ENCODE measurements at places on chromosomes 16 and 17. TPM values are rescaled to one million over a fixed set of nuclear protein-coding genes. Genes with fewer than 3 reads are reported as not detected.

DNA sequence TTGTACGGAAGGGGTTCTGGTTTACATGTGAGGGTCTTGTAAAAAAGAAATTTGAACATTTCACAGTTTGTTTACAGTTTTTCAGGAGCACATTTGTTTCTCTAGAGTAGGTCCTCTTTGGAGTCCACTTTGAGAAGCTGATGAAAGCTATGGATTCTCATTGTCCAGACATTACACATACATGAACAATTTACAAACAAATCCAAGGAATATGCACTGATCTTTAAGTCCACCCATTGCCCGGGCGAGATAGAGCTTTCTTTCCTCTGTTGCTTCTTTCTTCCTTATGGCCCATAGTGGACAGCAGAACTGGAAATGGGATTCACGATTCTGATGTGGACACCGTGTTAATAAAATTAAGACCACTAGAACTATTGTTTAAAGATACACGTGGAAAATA, 1.9 kb downstream of the DCAF7 start:
- H3K27me3 ChIP-seq, result no peaks in the 10 kb centered on the region
- no peak for DNase-seq
- H3K36me3 ChIP-seq, result peaks cover 4% of the 10 kb centered on the region

GRCh38 chr16:74111456-74111982, 185.1 kb upstream of the PSMD7 start:
- H3K4me1 ChIP-seq, result no peaks in the 10 kb centered on the region
- DNase-seq, result no peak
- H3K4me3 ChIP-seq, result no peak overlapping the region
- H3K36me3 ChIP-seq, result no peaks in the 10 kb centered on the region
- H3K27ac ChIP-seq, result no peak overlapping the region

DNA sequence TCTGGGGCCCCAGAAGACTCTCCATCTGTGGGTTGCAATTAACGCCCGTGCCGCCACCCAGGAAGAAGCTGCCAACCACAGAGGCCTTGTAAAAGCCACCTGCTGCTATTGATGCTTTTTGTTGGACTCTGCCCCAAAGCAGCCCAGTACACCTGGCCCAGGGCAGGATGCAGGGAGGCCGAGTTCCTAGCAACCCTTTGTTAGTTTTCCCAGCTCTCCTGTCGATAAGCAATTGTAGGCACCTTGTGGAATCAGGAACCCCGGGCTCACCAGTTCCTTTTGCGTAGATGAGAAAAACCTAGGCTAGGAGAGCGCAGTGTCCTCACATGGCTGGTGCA, 103.3 kb downstream of the ABCC6 start:
- no peaks in the 10 kb centered on the region for H3K27me3 ChIP-seq
- no peaks in the 10 kb centered on the region for H3K4me1 ChIP-seq
- no peak for DNase-seq
- H3K27ac ChIP-seq, result no peak overlapping the region
- no peak overlapping the region for H3K4me3 ChIP-seq
- H3K36me3 ChIP-seq, result peaks cover 20% of the 10 kb centered on the region

DNA sequence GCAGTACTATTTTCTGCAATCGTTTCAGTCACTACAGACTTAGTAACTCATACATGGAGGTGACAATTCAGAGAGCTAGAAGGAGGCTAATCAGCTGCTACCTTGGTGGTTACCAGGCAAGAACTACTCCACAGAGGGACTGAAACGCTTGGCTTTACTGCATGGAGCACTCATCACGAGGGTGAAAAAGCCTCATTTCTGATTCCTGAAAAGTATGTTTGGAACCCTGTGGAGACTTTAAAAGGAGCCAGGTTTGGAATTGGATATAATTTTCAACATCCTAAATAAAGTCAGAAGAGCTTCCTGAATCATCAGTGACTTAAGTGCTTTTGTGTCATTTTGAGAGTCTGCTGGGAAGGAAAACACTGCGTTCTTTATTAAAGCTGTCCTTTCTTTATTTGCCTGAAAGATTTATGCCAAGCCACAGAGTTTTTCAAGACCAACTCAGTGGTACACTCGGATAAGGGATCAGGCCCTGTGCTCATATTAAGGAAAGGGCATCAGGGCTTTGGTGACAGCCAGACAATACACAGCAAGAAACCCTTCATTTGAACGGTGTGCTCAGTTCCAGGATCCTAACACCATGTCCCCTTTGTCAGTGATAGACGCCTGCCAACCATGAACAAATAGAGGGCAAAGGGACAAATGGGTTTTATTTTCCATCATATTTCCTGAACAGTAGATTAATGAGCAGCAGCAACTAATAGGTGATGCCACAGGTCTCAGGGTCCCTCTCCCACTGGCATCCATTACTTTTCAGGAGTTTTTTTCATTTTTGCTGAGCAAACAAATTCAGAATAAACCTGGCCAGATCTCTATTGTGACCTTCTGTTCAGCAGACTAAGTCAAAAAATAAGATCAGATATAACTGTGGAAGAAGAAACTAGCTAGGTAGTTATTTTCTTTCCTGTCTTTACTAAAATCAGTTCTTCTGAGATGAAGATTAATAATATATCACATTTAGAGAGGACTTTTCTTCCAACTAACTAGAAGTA, 80.5 kb upstream of the CLEC18B start:
- DNase-seq, result no peak

- H3K36me3 ChIP-seq, result no peaks in the 10 kb centered on the region
- H3K27me3 ChIP-seq, result no peaks in the 10 kb centered on the region
- no peak overlapping the region for H3K27ac ChIP-seq
- DNase-seq, result no peak
- H3K4me1 ChIP-seq, result peaks cover 11% of the 10 kb centered on the region
- no peak overlapping the region for H3K4me3 ChIP-seq
Measured at GRCh38 chr16:1346422-1347285, 5.0 kb downstream of the TSR3 start.

DNA sequence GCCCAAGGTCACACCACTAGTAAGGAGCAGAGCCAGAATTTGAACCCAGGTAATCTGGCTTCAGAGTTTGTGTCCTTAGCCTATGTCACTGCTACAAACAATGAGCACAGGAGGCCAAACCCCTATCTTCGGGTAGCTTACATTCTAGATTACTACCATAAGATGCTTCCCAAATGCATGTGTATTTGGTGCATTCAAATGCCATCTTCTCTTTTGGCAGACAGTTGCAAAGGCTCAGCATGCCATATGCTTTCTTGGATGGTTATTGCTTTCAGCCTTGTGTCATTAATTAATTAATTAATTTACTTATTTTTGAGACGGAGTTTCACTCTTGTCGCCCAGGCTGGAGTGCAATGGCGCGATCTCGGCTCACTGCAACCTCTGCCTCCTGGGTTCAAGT, 80.7 kb downstream of the DNAH3 start:
- no peaks in the 10 kb centered on the region for H3K36me3 ChIP-seq
- no peaks in the 10 kb centered on the region for H3K4me1 ChIP-seq
- H3K27ac ChIP-seq, result no peak overlapping the region
- no peak overlapping the region for H3K4me3 ChIP-seq
- no peak for DNase-seq
- no peaks in the 10 kb centered on the region for H3K27me3 ChIP-seq

DNA sequence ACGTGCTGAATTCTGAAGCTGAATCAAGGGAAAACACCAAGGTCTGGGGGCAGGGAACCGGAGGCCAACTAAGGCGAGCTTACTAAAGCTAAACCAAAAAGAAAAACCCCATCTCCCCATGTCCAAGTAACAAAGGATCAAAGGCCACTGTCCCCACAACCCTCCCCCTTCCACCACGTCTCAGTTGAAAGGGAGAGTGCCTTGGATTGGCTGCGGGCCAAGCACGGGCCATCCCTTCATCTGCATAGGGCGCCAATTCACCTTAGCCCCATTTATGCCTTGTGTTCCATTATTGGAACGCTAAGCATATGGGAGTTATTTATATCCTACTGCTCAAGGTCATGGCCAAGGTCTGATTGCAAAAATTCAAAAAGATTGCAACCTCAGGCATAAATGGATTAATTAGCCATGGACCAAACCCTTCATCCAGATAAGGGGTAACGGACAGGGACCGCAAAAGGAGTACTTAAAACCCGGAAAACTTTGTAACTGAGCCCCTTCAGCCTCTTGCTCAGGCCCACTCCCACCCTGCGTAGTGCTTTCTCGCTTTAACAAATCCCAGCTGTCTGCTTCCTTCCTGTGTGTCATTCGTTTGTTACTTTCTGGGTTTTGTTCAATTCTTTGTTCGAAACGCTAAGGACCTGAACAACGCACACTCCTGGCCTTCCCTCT, 740 bp upstream of the ATP6V0D1 start:
- DNase-seq, result peak; percentile 39
- peak overlapping the region; percentile 64 for H3K27ac ChIP-seq
- peak overlapping the region; percentile 86 for H3K4me3 ChIP-seq
- no peaks in the 10 kb centered on the region for H3K27me3 ChIP-seq
- no peaks in the 10 kb centered on the region for H3K36me3 ChIP-seq

Gene GRB7
- 3.3 TPM for total RNA-seq

DNA sequence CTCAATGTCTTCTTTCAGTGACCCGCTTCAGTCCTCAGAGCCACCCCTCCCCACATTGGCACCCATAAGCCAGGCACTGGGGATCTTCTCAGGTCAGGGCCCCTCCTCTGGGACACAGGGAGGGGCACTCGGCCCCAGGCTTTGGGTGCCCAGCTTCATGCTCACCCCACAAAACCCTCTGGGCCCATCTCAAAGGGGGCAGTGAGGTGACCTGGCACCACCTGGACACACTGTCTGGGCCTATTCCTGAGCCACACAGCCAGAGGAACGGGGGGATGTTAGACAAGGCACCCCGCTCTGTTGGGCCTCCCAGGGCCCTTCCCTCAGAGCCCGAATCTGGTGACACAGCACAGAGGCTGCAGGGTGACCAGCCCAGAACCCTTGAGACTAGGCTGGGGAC, 36.1 kb downstream of the TNFRSF13B start:
- no peaks in the 10 kb centered on the region for H3K36me3 ChIP-seq
- no peak for DNase-seq
- peaks cover 4% of the 10 kb centered on the region for H3K27me3 ChIP-seq
- H3K27ac ChIP-seq, result no peak overlapping the region
- H3K4me3 ChIP-seq, result no peak overlapping the region

DNA sequence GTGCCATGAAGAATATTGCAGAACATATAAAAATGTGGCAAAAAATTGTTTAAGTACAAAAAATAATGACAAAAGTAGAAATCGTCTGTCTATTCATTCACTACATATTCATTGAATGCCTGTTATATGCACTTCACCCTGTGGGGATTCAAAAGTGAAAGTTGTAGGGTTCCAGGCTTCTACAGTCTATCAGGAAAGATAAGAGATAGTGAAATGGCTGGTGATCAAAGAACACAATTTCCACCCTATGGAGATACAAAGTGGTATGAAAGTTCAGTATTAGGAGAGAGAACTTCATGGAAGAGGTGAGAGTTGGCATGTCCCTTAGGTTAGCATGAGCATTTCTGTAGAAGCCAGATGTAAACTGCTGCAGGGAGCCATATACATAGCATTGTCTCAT, 127.0 kb upstream of the PMFBP1 start:
- no peak overlapping the region for H3K4me3 ChIP-seq
- no peaks in the 10 kb centered on the region for H3K27me3 ChIP-seq
- no peak overlapping the region for H3K27ac ChIP-seq
- no peaks in the 10 kb centered on the region for H3K36me3 ChIP-seq
- H3K4me1 ChIP-seq, result no peaks in the 10 kb centered on the region

Gene PSMC5
- total RNA-seq, result 116 TPM

Gene QRICH2
- 3.8 TPM for total RNA-seq

DNA sequence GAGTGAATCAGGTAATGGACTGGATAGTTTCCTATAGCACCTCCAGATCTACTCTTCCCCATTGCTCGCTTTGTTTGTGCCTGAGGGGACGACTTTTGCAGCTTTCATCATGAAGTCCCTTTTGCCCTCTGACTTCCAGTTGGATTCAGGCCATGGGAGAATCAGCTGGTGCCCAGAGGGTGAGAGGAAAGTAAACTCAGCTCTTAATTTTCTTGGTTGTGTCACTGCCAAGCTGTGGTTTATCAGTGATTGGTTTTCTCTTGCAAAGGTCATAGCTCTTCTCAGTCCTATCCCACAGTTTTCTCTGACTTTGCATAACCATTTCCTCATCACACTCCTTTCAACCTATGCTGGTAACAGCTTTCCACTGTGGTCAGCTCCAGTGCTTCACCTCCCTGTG, 200.1 kb downstream of the KCNJ2 start:
- no peak overlapping the region for H3K27ac ChIP-seq
- H3K4me3 ChIP-seq, result no peak overlapping the region
- no peaks in the 10 kb centered on the region for H3K36me3 ChIP-seq
- H3K27me3 ChIP-seq, result no peaks in the 10 kb centered on the region
- peaks cover 15% of the 10 kb centered on the region for H3K4me1 ChIP-seq
- peak; percentile 27 for DNase-seq

GRCh38 chr17:40588552-40588951, 23.3 kb upstream of the CCR7 start:
- H3K27me3 ChIP-seq, result peaks cover 27% of the 10 kb centered on the region
- no peaks in the 10 kb centered on the region for H3K4me1 ChIP-seq
- no peaks in the 10 kb centered on the region for H3K36me3 ChIP-seq

Gene NOG
- total RNA-seq, result 23.0 TPM

GRCh38 chr16:20333120-20333519, 5.8 kb upstream of the GP2 start:
- no peak overlapping the region for H3K27ac ChIP-seq
- no peaks in the 10 kb centered on the region for H3K4me1 ChIP-seq
- no peak for DNase-seq
- no peaks in the 10 kb centered on the region for H3K36me3 ChIP-seq
- no peak overlapping the region for H3K4me3 ChIP-seq
- no peaks in the 10 kb centered on the region for H3K27me3 ChIP-seq

GRCh38 chr16:12584488-12585233, 219.0 kb downstream of the CPPED1 start:
- no peaks in the 10 kb centered on the region for H3K4me1 ChIP-seq
- H3K27ac ChIP-seq, result no peak overlapping the region
- no peak for DNase-seq
- H3K27me3 ChIP-seq, result no peaks in the 10 kb centered on the region
- H3K36me3 ChIP-seq, result no peaks in the 10 kb centered on the region

DNA sequence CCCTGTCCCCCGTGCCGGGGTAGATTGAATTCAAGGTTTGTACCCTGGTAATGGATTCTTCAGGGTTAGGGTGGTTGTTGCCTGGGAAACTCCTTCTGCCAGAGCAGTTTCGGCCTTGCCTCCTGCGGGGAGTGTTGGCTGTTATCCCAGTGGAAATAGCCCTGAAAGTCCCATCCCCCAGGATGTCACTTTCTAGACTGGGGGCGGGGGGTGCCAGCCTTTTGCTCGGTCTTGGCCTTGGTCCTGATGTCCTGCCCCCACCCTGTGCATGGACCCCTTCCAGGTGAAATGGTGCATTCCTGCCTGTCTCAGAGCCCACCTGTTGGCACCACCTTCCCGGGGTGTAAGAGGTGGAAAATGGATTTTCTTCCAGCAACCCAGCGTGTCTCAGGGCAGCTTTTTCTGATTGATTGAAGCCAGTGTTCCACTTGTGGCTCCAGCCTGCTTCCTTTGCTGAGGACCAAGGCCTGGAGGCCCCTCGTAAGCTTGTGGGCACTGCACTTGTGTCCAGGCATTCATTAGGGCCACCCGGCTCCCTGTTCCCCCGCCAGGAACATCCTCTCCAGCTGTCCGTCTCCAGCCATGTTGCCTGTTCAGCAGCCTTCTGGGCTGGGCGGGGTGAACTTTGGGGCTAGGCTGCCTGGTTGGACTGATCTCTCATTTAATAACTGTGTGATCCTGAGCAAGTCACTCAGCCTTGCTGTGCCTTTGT, 25.6 kb downstream of the MGAT5B start:
- H3K4me3 ChIP-seq, result no peak overlapping the region
- no peaks in the 10 kb centered on the region for H3K4me1 ChIP-seq
- H3K27me3 ChIP-seq, result no peaks in the 10 kb centered on the region
- no peak for DNase-seq

- H3K36me3 ChIP-seq, result no peaks in the 10 kb centered on the region
- DNase-seq, result peak; percentile 32
- no peaks in the 10 kb centered on the region for H3K27me3 ChIP-seq
- peaks cover 7% of the 10 kb centered on the region for H3K4me1 ChIP-seq
Measured at GRCh38 chr16:53518550-53519416, 15.8 kb upstream of the AKTIP start.

Measured in astrocyte (in vitro differentiated cells and primary cell).